ENCODE measurements at places on chromosomes 1 and 21.

- no peak for DNase-seq
Measured at GRCh38 chr1:246157516-246157915, 349.6 kb downstream of the SMYD3 start.

- DNase-seq: no peak
Measured at GRCh38 chr1:173100476-173101107, 49.9 kb upstream of the TNFSF18 start.

DNA sequence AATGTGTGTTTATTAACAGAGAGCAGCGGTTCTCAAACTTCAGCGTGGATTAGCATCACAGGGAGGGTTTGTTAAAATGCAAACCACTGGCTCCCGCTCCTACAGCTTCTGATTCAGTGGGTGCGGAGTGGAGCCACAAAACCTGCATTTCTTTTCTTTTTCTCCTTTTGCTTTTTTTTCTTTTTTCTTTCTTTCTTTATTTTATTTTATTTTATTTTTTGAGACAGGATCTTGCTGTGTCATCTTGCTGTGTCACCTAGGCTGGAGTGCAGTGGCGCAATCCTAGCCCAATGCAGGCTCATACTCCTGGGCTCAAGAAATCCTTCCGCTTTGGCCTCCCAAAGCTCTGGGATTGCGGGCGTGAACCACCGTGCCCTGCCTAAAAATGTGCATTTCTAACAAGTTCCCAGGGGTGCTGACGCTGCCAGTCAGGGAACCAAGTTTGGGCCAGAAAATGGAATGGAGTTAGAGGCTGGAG, 20.9 kb upstream of the SLC1A7 start:
- DNase-seq: no peak

DNA sequence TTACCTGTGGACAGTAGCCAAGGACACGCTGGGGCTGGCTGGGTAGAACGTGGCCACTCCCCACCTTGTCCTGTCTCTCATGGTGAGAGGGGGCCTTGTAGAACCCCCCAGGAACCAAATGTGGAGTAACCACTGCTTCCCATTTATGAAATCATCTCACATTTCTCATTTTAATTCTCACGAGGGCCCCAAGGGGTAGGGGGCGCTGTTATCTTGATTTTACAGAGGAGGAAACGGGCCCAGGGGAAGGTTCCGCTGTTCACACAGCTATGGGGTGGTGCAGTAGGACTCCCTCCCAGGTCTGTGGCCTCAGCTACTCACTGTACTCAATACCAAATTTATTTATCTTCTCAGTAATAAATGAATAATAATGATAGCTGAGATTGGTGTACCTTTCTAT, 5.5 kb downstream of the SMPDL3B start:
- peak; percentile 49 for DNase-seq

GRCh38 chr1:56821462-56821797, 2.2 kb upstream of the FYB2 start:
- DNase-seq: no peak

GRCh38 chr1:26616881-26617280, 78.9 kb upstream of the ARID1A start:
- DNase-seq: no peak

- no peak for DNase-seq
Measured at GRCh38 chr1:30612536-30613065, 110.8 kb downstream of the MATN1 start.

DNA sequence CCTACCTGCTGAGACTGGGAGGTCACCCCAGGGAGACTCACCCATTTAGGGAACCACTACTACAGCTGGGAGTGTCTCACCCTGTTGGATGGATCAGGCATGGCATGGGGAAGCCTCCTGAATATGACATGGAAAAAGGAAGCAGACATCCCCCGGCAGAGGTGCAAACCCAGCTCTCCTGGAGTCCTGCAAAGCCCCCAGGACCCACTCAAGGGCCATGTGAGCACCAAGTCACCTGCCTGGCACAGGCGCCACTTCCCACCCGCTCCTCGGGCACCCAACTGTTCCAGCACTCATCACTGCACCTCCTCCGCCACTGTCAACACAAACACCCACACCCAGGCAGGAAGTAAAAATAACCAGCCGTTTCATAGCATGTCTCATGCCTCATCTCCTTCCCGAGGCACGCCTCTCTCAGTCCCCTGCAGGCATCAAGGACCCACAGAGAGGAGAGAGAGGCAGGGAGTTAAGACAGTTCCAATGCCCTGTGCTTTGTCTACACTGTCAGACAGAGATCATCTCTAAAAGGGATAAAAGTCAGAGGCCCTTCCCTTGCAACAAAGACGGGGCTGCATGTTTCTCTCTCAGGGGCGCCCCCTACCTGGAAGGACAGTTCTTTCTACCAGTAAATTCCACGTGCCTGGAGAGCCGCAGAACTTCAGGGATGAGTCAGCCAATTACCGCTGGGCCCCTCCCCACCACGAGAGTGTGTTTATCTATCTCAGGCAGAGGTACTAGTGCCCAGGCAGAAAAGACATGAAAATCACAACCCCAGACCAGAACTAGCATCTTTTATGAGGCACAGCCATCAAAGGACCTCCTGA, 150.1 kb upstream of the SOD1 start:
- DNase-seq: peak; percentile 36

Measured in stimulated activated CD4-positive, alpha-beta T cell treated with anti-CD3 and anti-CD28 coated beads, Interleukin-1b, Interleukin-23, amount 100 ng/mL, for 1 hour (primary cell).